ENCODE measurements at places on chromosomes 13 and 19. TPM values are rescaled to one million over a fixed set of nuclear protein-coding genes. Genes with fewer than 3 reads are reported as not detected.

Gene GZMM
- not detected for total RNA-seq

Gene ZNF541
- 0.15 TPM for total RNA-seq

Gene ZNF222
- 1.8 TPM for total RNA-seq

Gene CIC
- 24.9 TPM for total RNA-seq

Gene ZNF382
- 2.6 TPM for total RNA-seq

Gene THSD8
- total RNA-seq = not detected

Gene RNF17
- not detected for total RNA-seq

Gene TTC9B
- total RNA-seq = not detected

DNA sequence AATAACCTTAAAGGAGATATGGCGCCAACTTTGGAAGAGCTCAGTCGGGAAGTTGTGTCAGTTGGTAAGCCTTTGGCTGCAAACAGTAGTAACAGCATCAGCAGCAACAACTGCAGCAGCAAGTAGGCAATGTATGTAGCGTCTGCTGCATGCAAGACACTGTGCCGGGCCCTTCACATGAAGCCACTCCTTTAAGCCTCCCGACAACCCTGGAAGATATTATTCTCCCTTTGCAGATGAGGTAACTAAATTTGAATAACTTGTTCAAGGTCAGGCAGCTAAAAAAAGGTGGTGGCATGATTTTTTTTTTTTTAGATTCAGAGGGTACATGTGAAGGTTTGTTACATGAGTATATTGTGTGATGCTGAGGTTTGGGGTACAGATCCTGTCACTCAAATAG lies 19.7 kb downstream of the SIPA1L3 start:
- no peaks in the 10 kb centered on the region for H3K27me3 ChIP-seq
- no peak overlapping the region for H3K27ac ChIP-seq
- no peaks in the 10 kb centered on the region for H3K4me1 ChIP-seq
- H3K4me3 ChIP-seq = no peak overlapping the region

GRCh38 chr13:74466864-74467263 lies 332.7 kb upstream of the KLF12 start:
- H3K27ac ChIP-seq = no peak overlapping the region
- no peaks in the 10 kb centered on the region for H3K4me1 ChIP-seq
- no peaks in the 10 kb centered on the region for H3K27me3 ChIP-seq
- no peak for DNase-seq
- H3K36me3 ChIP-seq = no peaks in the 10 kb centered on the region

GRCh38 chr13:79647533-79647932 lies 166.6 kb downstream of the NDFIP2 start:
- H3K27me3 ChIP-seq = no peaks in the 10 kb centered on the region
- no peak overlapping the region for H3K27ac ChIP-seq
- H3K4me1 ChIP-seq = no peaks in the 10 kb centered on the region
- DNase-seq = no peak
- H3K4me3 ChIP-seq = no peak overlapping the region

GRCh38 chr13:20288561-20288960 lies 56.4 kb upstream of the GJB6 start:
- no peaks in the 10 kb centered on the region for H3K4me1 ChIP-seq
- H3K36me3 ChIP-seq = no peaks in the 10 kb centered on the region
- no peak overlapping the region for H3K4me3 ChIP-seq
- no peak for DNase-seq

GRCh38 chr13:40635315-40635995 lies 31.0 kb downstream of the FOXO1 start:
- H3K4me1 ChIP-seq = no peaks in the 10 kb centered on the region
- H3K36me3 ChIP-seq = no peaks in the 10 kb centered on the region
- H3K4me3 ChIP-seq = no peak overlapping the region
- no peak for DNase-seq

DNA sequence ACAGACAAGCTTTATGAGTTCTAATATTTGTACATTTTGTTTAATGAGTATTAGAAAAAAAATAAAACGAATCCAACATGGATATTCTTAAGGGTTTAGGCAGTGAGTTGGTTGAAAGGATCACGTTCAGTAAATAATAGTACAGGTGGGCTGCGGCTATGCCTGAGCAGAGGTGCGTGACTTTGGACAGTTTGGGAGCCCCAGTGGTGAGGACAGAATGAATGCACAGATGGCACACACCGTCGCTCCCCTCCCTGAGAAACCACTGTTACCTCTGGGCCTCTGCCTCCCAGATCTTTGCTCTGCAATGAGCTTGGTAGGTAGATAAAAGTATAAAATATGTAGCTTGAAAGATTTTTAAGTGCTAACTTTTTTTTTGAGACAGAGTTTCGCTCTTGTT lies 153.3 kb downstream of the SIPA1L3 start:
- DNase-seq = no peak
- H3K4me3 ChIP-seq = no peak overlapping the region
- peak overlapping the region; percentile 23 for H3K27ac ChIP-seq
- H3K36me3 ChIP-seq = no peaks in the 10 kb centered on the region
- no peaks in the 10 kb centered on the region for H3K27me3 ChIP-seq

GRCh38 chr19:45817010-45817724 lies 2.1 kb upstream of the RSPH6A start:
- DNase-seq = peak; percentile 95
- no peaks in the 10 kb centered on the region for H3K4me1 ChIP-seq
- H3K27me3 ChIP-seq = no peaks in the 10 kb centered on the region
- H3K27ac ChIP-seq = no peak overlapping the region

GRCh38 chr19:6772028-6772865 lies at the start of gene VAV1:
Gene VAV1 (plus strand): TSS chr19:6772708. CDS start chr19:6772808, 100 bp downstream.
- no peak for DNase-seq
- no peaks in the 10 kb centered on the region for H3K27me3 ChIP-seq
- H3K4me1 ChIP-seq = no peaks in the 10 kb centered on the region
- no peak within 1 kb of the TSS for H3K27ac ChIP-seq
- peak within 1 kb of the TSS; percentile 43 for H3K4me3 ChIP-seq

GRCh38 chr19:17243830-17244617 lies 1.7 kb downstream of the NR2F6 start:
- H3K27ac ChIP-seq = peak overlapping the region; percentile 62
- H3K4me3 ChIP-seq = peak overlapping the region; percentile 72
- no peaks in the 10 kb centered on the region for H3K27me3 ChIP-seq
- peaks cover 7% of the 10 kb centered on the region for H3K4me1 ChIP-seq
- DNase-seq = no peak

GRCh38 chr13:99688776-99689175 lies 187.5 kb downstream of the TM9SF2 start:
- H3K4me3 ChIP-seq = no peak overlapping the region
- DNase-seq = no peak
- no peaks in the 10 kb centered on the region for H3K4me1 ChIP-seq
- H3K27me3 ChIP-seq = no peaks in the 10 kb centered on the region

DNA sequence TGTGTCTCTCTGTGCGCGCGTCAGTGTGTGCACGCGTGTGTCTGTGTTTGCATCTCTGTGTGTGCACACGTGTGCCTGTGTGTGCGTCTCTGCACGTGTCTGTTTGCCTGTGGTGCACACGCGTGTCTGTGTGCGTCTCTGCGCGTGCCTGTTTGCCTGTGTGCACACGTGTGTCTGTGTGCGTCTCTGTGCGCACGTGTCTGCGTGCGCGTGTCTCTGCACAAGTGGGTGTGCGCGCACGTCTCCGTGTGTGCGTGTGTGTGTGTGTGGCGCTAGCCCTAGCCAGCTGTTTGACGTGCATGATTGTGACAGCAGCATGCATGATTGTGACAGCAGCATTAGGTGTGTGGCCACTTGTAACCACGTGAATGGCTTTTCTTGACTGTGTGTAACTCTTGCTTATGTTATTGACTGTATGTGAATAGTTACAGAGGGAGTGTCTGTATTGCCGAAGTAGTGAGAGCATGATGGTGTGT lies 31.1 kb downstream of the ZNF146 start:
- DNase-seq = no peak
- no peaks in the 10 kb centered on the region for H3K4me1 ChIP-seq
- no peak overlapping the region for H3K27ac ChIP-seq
- no peaks in the 10 kb centered on the region for H3K27me3 ChIP-seq
- no peaks in the 10 kb centered on the region for H3K36me3 ChIP-seq
- peak overlapping the region; percentile 62 for H3K4me3 ChIP-seq

- H3K36me3 ChIP-seq = peaks cover 12% of the 10 kb centered on the region
- peak within 1 kb of the TSS; percentile 85 for H3K27ac ChIP-seq
- peak; percentile 92 for DNase-seq
Measured at GRCh38 chr19:57947419-57948134, at the start of gene ZNF256. Gene ZNF256 (minus strand): TSS chr19:57947706. CDS start chr19:57947474, 232 bp downstream.

DNA sequence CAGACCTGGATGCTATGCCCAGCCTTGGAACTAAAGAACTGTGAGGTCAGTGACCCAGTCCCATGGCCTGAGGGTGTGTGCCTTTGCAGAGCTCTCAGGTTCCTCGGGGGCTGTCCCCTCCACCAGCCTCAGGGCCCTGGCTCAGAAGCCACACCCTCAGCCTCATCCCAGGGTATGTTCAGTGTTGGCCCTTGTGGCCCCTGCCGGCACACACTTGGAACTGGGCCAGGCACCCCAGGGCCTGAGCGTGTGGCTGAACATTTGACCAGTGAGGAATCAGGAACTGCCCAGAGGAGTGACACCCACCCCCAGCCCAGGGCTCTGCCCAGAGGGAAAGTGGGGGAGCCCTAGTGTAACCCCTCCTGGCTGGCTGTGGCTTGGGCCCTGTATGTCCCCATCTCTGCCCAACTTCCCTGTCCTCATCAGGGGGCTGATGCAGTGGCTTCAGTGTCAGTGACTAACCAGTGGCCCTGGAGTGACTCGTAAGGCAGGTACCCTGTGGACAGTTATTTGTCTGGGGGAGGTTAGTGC lies 10.0 kb downstream of the NKPD1 start:
- H3K4me1 ChIP-seq = peaks cover 19% of the 10 kb centered on the region
- no peak overlapping the region for H3K4me3 ChIP-seq
- H3K27ac ChIP-seq = no peak overlapping the region

DNA sequence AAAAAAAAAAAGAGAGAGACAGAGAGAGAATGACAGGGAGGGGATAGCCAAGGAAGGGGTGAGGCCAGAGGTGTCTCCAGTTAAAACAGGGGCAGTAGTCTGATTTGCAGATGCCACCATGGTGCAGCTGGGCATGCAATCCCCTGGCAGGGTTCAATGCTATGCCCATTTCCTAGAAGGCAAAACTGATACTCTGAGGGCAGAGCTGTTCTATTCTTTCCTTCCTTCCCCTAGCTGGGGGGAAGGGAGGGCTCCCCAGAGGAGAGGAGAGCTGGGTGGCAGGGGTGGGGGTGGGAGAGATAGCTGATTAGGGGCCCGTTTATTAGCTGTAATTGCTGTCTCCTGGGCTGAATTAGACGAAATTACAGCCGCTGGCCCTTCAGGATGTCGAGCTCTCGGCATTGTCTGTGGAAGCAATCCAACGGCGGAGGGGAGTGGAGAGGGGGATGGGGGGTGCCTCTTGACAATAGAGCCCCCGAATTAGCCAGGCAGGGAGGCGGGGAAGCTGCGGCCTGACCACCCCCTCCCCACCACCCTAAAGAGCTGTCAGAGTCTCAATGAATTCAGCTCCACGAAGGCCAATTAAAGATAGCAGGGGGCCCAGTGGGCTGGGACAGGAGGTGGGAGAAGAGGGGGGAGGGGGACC lies 14.4 kb upstream of the DPP9 start:
- H3K4me1 ChIP-seq = no peaks in the 10 kb centered on the region
- no peak overlapping the region for H3K4me3 ChIP-seq
- peak overlapping the region; percentile 25 for H3K27ac ChIP-seq
- no peaks in the 10 kb centered on the region for H3K27me3 ChIP-seq
- no peaks in the 10 kb centered on the region for H3K36me3 ChIP-seq
- no peak for DNase-seq

DNA sequence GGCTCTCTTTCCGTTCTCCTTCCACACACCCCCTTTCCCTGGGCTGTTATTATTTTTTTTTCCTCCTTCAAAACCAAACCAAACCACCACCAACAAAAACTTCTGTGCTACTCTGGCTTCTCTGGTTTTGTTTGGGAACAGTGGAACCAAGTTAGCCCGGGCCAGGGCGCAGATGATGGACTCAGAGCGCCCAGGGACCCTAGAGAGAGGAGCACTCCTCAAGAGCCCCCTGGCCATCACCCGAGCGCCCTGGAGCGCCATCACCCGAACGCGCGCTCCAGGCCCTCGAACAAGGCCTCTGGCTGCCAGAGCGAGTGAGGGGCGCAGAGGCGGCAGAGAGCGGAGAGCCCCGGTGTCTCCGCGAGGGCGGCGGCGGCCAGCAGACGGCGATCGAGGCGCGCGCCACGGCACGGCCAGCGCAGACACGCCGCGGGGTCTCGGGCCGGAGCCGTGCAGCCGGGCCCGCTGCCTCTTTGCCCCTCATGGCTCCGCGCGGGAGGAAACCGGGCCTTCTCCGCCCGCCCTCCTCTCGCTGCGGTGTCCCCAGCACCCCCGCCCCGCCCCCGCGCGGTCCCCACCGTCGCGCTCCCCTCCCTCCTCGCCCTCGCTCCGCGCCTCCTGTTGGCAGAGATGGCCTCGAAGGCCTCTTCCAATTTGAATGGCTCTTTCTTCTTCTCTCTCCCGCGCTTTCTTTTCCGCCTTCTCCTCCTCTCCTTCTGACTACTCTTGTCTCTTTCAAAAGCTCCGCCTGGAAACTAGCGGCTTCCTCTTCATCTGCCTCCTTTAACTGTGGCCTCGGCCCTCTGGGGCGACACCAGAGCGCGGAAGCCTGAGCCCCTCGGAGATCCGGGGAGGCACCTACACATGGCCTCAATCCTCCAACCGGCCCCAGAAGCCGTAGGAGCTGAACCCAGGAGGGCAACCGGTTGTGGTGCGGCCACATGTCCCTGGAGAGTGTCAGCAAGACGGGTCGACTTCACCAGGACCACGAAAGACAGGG lies 4.1 kb upstream of the SOX1 start:
- no peaks in the 10 kb centered on the region for H3K4me1 ChIP-seq
- peak overlapping the region; percentile 40 for H3K4me3 ChIP-seq
- no peak overlapping the region for H3K27ac ChIP-seq
- H3K36me3 ChIP-seq = no peaks in the 10 kb centered on the region
- H3K27me3 ChIP-seq = peaks cover 96% of the 10 kb centered on the region

GRCh38 chr13:104327211-104327610 lies 1261.0 kb upstream of the SLC10A2 start:
- H3K4me3 ChIP-seq = no peak overlapping the region
- no peaks in the 10 kb centered on the region for H3K4me1 ChIP-seq
- H3K27ac ChIP-seq = no peak overlapping the region
- no peak for DNase-seq
- no peaks in the 10 kb centered on the region for H3K36me3 ChIP-seq
- no peaks in the 10 kb centered on the region for H3K27me3 ChIP-seq

DNA sequence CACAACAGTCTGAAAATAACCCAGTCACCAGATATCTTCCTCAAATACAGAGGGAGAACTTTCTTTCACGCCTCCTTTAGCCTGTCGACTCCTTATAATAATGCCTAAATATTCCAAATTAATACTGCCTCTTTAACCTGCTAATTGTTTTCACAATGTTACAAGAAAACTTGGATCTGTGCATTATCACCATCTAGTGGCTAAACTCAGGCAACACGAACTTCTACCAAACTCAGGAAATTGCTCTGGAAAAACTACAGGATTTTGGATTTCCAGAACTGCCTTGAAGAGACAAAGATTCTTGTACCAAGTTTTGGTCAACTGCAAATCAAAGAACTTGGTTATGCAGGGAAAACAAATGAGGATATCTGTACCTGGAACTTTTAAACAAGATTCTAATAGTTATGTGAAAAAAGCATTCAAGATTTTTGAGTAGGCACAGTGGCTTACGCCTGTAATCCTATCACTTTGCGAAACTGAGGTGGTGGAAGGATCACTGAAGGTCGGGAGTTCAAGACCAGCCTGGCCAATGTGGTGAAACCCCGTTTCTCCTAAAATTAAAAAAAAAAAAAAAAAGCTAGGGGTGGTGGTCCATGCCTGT lies 10.8 kb downstream of the CLN5 start:
- no peak overlapping the region for H3K27ac ChIP-seq
- no peaks in the 10 kb centered on the region for H3K36me3 ChIP-seq
- H3K27me3 ChIP-seq = no peaks in the 10 kb centered on the region
- no peaks in the 10 kb centered on the region for H3K4me1 ChIP-seq
- DNase-seq = no peak
